ENCODE measurements at places on chromosomes 2 and 18. TPM values are rescaled to one million over a fixed set of nuclear protein-coding genes. Genes with fewer than 3 reads are reported as not detected.

Gene HOXD8
- polyA plus RNA-seq: 171 TPM

Gene STARD6
- polyA plus RNA-seq: 0.51 TPM

Gene AUP1
- 113 TPM for polyA plus RNA-seq

Gene CHRNG
- 0.87 TPM for polyA plus RNA-seq

Gene SRD5A2
- 0.08 TPM for polyA plus RNA-seq

Gene RAD51AP2
- polyA plus RNA-seq: 0.17 TPM

Gene CFAP53
- polyA plus RNA-seq: 4.1 TPM

Gene GNAL
- 5.8 TPM for polyA plus RNA-seq

Gene CDK15
- 1.5 TPM for polyA plus RNA-seq

DNA sequence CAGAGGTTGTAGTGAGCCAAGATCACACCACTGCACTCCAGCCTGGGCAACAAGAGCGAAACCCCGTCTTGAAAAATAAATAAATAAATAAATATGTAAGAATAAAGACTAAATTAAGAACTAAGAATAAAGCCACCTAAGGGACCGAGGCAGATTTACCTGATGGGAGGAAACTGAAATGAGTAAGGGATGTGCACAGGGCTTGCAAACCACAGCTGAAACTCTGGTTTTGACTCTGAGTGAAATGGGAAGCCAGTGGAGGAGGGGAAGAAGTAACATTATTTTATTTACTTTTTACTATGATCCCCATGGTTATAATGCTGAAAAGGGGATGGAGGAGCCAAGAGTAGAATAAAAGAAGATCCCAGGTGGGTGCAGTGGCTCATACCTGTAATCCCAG, 107.3 kb downstream of the CABYR start:
- no peak for DNase-seq

GRCh38 chr2:105784589-105784988, 39.9 kb downstream of the NCK2 start:
- DNase-seq: no peak

GRCh38 chr2:104447831-104448434, 406.0 kb upstream of the POU3F3 start:
- no peak for DNase-seq

- no peak for DNase-seq
Observed at GRCh38 chr2:201999279-201999678, 34.4 kb upstream of the FZD7 start.

DNA sequence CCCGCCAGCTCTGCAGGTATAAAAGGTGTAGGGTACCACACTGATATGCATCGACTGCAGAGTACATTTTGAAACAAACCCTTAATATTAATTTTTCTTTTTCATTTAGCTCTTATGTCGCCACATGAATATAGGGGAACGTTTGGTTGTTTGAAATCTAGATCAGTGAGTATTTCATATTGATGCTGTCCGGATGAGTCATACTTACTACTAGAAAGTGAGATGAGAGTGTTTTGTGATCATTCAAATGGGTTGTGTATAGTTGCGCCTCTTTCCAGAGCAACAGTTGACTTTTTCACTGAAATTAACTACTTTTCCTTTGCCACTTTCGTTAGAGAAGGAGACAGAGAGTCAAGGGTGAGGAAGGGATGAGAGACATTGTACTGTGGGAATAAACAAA, 24.6 kb downstream of the NPAS2 start:
- DNase-seq: no peak

DNA sequence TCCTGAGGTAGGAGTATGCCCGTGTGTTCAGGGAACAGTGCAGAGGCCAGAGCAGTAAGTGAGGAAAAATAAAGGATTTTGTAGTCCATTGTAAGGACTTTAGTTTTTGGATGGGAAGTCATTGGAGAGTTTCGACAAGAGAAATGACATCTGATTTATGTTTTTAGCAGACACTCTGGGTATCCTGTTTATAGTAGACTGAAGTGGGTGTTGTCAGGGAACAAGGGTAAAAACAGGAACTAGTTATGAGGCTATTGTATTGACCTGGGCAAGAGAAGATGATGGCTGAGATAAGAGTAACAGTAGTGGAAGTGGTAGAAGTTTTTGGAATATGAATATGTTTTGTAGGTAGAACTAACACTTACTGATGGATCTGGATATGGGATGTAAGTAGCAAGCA, 59.8 kb downstream of the GTF2A1L start:
- no peak for DNase-seq

DNA sequence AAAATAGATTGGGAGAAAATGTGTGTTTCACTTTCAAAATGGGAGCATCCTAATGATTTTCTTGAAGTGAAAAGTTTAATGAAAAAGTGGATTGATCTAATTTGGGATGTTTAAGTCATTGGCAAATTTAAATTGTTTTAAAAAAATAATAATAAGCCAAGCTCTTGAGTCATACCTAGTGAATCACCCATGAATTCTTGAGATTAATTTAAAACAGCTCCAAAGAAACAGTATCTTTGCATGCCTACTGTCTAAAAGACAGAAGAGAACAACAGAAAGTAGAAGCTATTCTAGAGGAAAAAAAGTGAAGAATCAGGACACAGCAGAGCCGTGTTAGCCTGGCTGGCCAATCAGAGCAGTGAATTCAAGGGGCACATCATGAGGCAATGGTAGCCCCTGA, 7.7 kb downstream of the ACVR1C start:
- no peak for DNase-seq

DNA sequence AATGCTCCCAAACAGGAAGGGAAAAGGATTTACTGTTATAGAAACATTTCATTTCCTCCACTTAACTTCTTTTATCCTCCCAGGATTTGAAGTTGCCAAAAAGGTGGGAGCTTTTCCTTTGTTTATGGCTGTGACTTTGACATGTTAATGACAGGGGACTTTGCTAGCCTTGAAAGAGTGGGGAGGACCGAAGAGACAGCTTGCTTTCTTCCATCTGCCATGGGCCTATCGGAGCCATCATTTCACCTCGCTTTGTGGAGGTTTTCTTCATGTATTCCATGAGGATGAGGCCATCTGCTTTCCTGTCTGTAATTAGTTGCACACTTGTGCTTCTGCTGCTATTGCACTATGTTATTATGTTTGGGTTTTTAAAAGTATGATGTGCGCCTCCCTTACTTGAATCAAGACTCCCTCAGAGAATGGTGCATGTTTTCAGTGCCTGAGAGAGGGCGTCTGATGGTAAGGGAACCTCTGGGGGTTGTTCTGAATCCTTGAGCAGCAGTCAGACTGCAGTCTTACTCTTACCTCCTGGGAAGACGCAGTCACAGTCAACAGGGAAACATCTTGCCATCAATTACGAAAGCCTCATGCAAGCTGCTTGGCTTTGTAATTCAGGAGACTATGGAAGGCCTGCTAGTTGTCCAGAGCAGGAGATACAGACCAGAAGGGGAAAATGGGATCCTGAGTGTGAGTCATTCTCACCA, 173.3 kb upstream of the MGAT5 start:
- DNase-seq: no peak

GRCh38 chr2:121884078-121884477, 128.6 kb downstream of the TSN start:
- no peak for DNase-seq

DNA sequence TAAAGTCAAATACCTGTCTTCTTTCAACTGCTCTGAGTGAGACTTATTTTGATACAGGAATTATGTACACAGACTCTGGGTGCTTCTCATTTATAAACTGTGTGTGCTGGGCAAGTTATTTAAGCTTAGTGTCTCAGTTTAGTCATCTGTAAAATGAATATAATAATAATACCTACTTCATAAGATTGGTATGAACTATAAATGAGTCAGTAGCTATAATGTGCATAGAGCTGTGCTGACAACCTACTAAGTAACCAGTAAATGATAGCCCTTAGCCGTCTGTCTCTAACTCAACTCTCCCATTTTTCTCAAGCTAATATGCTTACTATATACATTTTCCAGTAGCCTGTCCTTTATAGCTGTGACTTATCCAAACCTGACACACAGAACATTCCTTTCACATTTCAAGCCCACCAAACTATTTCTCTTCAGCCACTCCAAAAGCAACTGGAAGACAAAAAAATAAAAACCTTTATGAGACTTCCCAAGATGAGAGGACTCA, 319.8 kb downstream of the ETAA1 start:
- DNase-seq: no peak

- no peak for DNase-seq
Observed at GRCh38 chr2:11234309-11234708, 79.0 kb downstream of the SLC66A3 start.

DNA sequence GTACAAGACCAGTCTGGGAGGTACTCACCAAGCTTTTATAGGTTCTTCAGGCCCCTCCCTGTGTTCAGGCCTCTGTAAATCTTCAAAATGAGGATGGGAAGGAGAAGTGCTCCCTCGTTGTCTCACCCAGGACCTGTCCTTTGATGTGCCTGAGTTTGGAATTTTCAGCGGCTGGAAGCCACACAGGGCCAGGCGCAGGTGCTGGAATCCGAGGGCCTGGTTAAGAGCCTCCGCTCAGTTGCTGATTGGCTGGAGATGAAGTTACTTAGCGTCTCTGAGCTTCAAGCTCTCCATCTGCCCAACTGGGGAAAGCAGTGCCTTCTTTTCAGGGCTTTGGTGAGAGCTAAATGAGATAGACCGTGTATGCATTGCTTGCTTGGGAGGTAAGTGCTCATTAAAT, 30.0 kb downstream of the HJURP start:
- DNase-seq: no peak

- peak; percentile 7 for DNase-seq
Observed at GRCh38 chr18:70331456-70332097, 42.7 kb downstream of the SOCS6 start.

- peak; percentile 80 for DNase-seq
Observed at GRCh38 chr2:28683100-28683706, 68.4 kb upstream of the PPP1CB start.

DNA sequence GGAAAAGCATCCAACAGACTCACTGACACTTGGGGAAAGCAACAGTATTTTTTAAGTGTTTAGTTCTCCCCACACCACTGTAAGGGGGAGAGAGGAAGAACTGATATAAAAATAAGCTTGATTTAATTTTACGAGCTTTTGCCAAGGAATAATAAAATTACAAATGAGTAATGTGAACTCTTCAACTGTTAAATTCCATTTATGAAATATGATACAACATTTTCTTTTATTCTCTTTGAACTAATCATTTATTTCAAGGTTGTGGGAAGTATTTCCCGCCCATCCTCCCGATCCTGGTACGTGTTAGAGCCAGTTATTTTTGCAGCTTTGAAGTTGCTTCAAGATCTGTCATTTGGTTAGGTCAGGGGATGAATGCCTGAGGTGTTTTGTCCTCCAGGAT, 35.2 kb downstream of the WDPCP start:
- DNase-seq: no peak

DNA sequence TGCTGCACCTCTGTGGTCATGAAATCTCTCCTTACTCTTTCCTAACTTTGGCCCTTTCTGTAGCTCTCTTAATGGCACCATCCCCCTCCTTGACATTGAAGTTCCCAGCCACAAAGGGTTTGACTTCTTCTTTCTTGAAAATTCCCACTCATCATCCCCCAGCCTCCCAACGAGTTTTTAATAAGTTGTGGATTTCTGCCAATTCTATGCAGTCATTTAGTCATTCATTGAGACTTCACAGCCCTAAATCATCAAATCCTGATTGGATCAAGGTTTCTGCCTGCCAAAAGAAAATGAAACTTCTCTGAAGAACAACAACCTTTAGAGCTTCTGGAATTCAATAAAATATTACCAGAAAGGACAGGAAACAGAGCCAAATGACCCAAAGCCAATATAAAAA, 354.3 kb downstream of the CLIP4 start:
- no peak for DNase-seq

DNA sequence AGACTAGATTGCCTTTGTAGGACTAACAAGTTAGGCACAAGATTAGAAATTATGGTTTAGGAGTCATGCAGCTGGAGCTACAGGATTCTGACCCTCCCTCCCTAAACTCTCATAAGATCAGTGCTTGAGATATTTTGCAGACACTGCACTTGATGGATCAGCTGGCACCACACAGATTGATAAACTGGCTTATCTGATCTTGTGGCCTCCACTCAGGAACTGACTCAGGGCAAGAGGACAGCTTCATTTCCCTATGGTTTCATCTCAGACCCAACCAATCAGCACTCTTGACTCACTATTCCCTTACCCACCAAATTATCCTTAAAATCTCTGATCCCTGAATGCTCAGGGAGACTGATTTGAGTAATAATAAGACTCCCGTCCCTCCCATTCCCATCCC, 152.3 kb downstream of the DIS3L2 start:
- DNase-seq: no peak

- DNase-seq: no peak
Observed at GRCh38 chr18:73283032-73283431, 415.2 kb upstream of the NETO1 start.

DNA sequence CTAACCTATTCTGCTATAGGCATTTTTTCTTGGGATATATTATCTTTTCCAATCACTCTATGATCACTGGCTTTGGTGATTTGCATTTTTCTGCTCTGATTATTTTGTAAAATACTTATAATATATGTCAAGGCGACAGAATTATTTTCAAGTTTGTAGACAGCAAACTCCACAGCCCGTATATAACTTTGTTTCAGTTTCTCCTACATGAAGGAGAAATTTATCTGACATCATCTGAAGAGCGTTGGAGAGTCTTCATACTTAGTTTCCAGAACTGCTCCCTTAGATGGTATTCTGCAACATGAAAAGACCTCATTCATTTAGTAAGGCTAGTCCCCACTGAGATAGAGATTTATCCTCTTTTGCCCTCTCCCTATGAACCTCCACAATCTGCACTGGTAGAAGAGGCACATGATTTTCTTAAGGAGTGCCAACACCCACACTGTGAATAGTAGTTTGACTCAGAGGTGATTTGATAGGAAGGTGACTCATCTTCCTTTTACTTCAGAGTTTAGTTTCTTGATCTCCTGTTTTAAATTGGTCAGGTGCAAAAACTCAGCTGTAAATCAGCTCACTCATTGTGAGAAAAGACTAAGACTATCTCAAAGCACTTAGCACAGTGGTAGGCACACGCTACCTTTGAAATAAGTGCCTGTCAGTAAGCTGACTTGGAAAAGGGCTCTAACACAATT, 1848.6 kb upstream of the CELF4 start:
- no peak for DNase-seq

GRCh38 chr2:62234755-62235655, 39.1 kb downstream of the B3GNT2 start:
- no peak for DNase-seq

Measured in renal pelvis (tissue), 12 donors.